B cell (primary cell): ENCODE measurements at places on chromosomes 4 and X. TPM values are rescaled to one million over a fixed set of nuclear protein-coding genes. Genes with fewer than 3 reads are reported as not detected.
A peak's percentile ranks its signal among the peaks of the same experiment; 100 is the strongest.

The SPANXC gene
- total RNA-seq = not detected in 2 replicates

The CFAP47 gene
- total RNA-seq = not detected in 2 replicates

The CT45A10 gene
- not detected in 2 replicates for total RNA-seq

The SAGE1 gene
- total RNA-seq = not detected in 2 replicates

GRCh38 chr4:6216588-6216987 is 16.2 kb upstream of the JAKMIP1 start:
- no peaks in the 10 kb centered on the region for H3K36me3 ChIP-seq
- peaks cover 5% of the 10 kb centered on the region for H3K4me1 ChIP-seq
- H3K4me3 ChIP-seq = no peak overlapping the region

GRCh38 chrX:46573892-46574773 is 568 bp downstream of the CHST7 start:
- H3K4me1 ChIP-seq = peaks cover 35% of the 10 kb centered on the region
- peak overlapping the region; percentile 15 for H3K4me3 ChIP-seq
- peak; percentile 81 for DNase-seq
- H3K27ac ChIP-seq = peak overlapping the region; percentile 22
- H3K36me3 ChIP-seq = no peaks in the 10 kb centered on the region

GRCh38 chrX:88991583-88992132 is 244.6 kb downstream of the CPXCR1 start:
- H3K4me1 ChIP-seq = no peaks in the 10 kb centered on the region
- no peaks in the 10 kb centered on the region for H3K36me3 ChIP-seq
- H3K27ac ChIP-seq = no peak overlapping the region
- no peak for DNase-seq
- H3K27me3 ChIP-seq = no peaks in the 10 kb centered on the region
- H3K4me3 ChIP-seq = no peak overlapping the region

DNA sequence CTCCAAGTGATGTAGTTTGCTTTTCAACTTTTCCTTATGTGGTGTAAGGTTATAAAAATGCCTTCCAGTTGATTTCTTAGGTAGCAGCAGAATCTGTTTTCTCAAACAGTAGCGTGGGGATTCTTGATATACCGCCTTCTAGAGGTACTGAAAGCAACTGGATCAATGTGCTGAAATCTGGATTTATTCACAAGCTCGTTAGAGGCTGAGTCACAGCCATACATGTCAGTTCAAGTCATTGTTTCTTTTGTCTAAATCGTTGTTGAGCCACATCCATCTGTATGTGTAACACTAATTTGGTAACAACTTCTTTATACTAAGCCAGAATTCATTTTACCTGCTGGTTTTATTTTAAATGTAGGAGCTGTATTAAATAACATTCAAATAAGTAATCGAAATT is 200.0 kb upstream of the MAD2L1 start:
- DNase-seq = no peak
- no peaks in the 10 kb centered on the region for H3K36me3 ChIP-seq
- H3K4me1 ChIP-seq = no peaks in the 10 kb centered on the region
- H3K4me3 ChIP-seq = no peak overlapping the region
- H3K27ac ChIP-seq = no peak overlapping the region

- H3K4me3 ChIP-seq = no peak overlapping the region
- H3K36me3 ChIP-seq = no peaks in the 10 kb centered on the region
- DNase-seq = no peak
Observed at GRCh38 chr4:152161676-152162330, 374.1 kb downstream of the FBXW7 start.
